ENCODE measurements at places on chromosomes 3 and 15.
A peak's percentile ranks its signal among the peaks of the same experiment; 100 is the strongest.

DNA sequence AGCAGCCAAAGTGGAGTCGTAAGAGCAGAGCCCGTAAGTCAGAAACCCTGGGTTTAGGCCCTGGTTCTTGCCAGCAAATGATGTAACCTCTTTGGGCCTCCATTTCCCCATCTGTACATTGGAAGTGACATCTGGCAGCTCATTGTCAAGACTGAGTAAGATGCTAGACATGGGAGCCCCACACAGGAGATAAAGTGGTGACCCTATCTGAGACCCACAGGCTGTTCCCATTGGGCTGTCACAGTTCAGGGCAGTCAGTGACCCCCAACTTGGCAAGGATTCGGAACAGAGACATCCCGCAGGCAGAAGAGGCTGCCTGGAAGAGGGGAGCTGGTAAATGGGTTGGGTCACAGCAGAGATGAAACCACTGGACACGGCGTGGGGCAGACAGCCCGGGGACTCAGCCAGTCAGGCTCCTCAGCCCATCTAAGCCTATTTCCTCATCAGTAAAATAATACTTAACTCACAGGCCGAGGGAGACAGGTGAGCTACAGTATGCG is 1.8 kb downstream of the CLN6 start:
- no peak for DNase-seq

- DNase-seq = no peak
Measured at GRCh38 chr3:177934001-177934891, 602.0 kb upstream of the KCNMB2 start.

DNA sequence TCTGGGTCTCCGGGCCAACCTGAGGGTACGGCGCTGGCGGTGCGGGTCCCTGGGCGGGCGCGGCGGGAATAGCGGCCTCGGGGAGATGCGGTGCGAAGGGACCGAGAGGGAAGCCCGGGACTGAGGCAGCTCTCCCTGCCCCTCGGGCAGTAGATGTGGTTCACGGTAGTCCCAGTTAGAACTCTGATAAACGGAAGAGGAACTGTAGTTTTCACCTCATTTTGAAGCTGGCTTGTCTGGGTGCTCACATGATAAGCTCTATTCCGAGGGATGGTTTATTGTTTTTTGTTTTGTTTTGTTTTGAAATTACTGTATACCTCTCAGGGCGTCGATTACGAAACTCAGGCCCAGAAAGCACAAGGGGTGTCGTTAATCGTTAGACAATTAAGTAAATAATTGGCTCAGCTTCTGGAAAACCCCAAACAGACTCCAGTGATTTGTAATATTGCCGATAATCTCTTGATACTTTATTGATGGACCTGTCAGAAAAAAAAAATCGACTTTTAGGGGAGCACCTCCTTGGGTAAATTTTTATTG is 413 bp downstream of the NUSAP1 start:
- peak; percentile 61 for DNase-seq

- DNase-seq = no peak
Measured at GRCh38 chr3:140493271-140493670, 184.6 kb upstream of the TRIM42 start.

- no peak for DNase-seq
Measured at GRCh38 chr3:107705046-107705445, 182.3 kb downstream of the BBX start.

DNA sequence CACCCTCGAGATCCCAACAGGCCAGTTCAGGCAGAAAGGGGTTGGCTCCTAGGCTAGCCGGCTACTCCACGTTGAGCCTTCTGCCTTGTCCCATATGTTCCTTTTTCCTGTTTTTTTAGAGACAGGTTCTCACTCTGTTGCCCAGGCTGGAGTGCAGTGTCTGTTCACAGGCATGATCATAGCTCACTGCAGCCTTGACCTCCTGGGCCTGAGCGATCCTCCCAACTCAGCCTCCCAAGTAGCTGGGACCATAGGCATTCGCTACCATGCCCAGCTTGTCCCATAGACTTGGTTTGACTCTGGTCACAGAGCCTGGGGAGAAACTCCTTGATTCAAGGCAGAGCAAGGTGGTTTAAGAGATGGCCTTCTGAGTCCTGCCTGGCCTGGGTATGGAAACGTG is 32.3 kb downstream of the ZNF710 start:
- DNase-seq = no peak

DNA sequence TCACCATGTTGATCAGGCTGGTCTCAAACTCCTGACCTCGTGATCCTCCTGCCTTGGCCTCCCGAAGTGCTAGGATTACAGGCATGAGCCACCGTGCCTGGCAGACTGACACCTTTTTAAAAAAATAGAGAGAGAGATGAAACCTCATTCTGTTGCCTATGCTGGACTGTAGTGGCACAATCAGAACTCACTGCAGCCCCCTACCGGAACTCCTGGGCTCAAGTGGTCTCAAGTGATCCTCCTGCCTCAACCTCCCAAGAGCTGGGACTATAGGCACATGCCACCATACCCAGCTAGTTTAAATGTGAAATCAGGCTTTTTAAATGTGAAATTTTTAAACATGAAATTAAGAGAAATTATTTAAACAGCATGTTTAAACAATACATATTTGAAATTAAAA is 265.2 kb upstream of the UBE2E1 start:
- DNase-seq = no peak

DNA sequence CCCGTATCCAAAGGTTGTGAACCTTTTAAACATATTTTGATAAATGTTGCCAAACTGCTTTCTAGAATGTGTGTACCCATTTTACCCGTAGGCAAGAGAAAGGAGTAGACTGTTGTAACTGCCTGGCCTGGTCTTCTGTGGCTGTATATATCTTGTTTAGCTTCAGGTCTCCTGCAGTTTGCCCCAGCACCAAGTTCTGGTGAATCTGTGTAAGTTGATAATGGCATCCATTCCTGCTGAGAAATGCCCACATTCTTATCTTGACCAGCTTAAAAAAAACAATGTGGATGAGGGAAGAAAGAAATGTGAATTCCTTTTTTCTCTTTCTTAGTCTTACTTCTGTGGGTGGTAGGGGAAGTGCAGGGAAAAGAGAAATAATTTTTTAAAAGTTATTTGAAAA is 53.3 kb upstream of the TLE3 start:
- DNase-seq = no peak

- DNase-seq = no peak
Measured at GRCh38 chr3:183435661-183436060, 7.2 kb upstream of the MCF2L2 start.

Data from NCI-H345 (cell line).